ENCODE measurements at places on chromosomes 1 and 21.

DNA sequence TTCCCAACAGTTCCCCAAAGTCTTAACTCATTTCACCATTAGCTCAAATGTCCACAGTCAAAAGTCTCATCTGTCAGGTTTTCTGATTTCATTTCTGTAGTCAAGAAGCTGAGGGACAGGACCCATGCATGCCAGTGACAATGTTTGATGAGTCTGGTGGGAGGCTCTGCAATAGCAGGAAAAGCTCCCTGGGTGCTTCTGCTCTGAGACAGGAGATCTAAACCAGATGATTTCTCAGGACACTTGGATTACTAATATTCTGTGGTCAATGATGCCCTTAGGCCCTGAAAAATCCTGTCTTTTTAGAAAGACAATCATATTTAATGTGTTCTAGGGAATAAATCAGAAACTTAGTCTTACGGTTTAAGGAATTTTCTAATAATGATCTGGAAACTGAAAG is 56.4 kb downstream of the PCBP3 start:
- no peak for DNase-seq

- DNase-seq: no peak
Measured at GRCh38 chr1:93552741-93553455, 105.0 kb downstream of the FNBP1L start.

- no peak for DNase-seq
Measured at GRCh38 chr1:73327180-73327793, 870.7 kb downstream of the LRRIQ3 start.

- no peak for DNase-seq
Measured at GRCh38 chr1:119314001-119314796, 54.4 kb upstream of the HAO2 start.

DNA sequence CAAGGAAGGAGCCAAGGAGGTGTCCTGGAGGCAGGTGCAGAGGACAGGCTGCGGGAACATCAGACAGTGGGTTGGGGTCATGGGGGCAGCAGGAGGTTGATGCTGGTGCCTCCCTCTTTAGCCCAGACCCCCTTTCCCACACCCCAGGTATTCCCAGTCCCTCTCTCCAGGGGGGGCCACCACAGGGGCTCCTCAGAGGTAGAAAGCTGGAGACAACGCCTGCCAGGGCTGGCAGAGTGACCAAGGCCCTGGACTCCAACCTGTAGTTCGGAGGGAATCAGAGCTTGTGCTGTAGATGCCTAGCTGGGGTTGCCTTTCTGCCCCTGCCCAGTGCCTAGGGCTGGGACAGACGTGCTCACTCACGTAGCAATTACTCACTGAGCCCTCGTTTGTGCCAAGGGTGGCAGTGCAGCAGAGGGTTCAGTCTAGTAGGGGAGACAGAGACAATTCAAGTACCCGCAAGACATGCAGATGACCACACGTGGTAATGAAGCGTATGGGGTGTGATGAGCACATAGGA is 148.2 kb downstream of the PTPRU start:
- no peak for DNase-seq

DNA sequence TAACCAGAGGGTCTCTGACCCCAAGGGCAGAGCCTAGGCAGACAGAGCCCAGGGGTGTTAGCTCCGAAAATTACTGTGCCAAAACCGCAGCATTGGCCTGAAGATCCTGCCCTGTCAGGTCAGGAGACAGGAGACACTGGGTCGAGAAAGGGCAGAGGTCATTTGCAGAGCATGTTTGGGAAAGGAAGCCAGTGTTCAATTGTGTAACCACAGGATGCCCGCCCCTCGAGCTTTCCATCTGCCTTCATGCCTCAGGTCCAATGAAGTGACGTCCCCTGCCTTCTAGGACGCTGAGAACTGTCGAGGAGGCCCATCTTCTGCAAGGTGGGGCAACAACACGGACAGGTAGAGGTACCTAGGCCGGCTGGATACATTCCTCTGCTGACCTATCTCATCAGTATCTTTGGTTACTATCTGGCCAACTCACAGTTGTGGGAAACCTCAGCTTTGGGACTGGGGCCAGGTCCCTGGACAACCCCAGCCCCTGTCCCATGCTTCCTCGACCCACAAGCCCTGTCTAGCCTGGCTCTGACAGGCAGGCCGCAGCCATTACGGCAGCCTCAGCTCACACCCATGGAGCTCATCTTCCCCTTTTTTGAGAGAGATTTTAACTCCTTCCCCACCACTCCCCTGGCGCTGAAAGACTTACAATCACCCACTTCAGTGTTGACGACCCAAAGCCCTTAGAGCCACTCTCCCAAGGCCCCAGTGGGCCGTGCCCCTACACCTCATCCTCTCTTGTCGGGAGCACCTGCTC is 1.3 kb downstream of the ARL8A start:
- DNase-seq: no peak
